ENCODE measurements at places on chromosomes 7 and 10.

DNA sequence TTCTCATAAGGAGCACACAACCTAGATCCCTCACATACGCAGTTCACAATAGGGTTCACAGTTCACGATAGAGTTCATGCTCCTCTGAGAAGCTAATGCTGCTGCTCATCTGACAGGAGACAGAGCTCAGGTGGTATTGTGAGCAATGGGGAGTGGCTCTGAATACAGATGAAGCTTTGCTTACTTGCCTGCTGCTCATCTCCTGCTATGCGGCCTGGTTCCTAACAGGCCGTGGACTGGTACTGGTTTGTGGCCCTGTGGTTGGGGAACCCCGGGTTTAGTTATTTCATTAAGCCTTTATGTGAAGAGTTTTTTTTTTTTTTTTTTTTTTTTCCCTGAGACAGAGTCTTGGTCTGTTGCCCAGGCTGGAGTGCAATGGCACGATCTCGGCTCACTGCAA, 19.4 kb downstream of the SLK start:
- peak; percentile 52 for DNase-seq

DNA sequence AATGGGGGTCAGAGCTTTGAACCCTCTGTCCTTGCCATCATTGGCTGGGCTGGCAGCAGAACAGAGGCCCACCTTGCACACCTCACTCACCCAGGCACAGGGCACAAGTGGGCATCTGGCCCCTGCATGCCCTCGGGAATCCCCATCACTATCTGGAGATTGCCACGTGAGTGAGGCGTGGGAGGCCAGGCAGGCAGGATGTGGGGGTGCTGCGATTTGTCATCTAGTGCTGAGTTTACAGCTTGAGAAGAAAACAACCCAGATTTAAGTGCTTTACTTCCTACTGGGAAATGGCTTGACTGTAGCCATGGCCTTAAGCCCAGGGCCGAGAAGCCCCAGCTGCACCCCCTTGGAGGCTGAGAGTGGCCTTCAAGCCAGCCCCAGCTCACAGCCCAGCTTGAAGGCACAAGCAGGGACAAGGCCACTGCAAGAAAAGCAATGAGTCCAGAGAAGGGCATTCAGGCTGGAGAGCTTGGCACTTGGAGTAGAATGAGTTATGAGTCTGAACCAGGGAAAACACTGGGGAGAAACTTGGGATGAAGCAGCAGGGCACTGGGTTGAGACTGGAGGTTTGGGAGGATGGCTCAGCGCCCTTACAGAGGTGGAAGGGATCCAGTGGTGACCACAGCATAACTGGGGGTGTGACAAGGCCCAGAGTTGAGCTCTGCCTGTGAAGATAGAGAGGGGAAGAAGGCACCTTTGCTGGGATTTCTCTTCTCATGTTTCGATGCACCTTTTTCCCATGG, 123.0 kb downstream of the CXCL12 start:
- DNase-seq, result no peak

GRCh38 chr10:26970667-26971066, 109.9 kb upstream of the ABI1 start:
- DNase-seq, result no peak

DNA sequence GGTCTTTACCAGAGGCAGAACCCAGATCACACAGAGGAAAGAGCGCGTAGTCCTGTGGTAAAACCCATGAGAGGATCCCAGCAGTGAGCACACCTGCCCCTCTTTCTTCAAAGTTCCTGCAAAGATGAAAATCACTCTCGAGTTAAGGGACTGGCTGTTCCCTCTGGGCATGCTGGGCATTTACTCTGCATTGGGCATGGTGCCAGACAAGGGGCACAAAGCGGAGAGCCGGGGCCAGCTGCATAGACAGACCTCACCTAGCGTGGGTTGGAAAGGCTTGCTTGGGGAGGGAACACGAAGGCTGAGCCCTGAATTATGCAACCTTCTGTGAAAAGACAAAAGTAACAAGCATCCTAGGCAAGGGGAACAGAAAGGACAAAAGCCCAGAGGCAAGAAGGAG, 120.0 kb upstream of the TCERG1L start:
- no peak for DNase-seq

DNA sequence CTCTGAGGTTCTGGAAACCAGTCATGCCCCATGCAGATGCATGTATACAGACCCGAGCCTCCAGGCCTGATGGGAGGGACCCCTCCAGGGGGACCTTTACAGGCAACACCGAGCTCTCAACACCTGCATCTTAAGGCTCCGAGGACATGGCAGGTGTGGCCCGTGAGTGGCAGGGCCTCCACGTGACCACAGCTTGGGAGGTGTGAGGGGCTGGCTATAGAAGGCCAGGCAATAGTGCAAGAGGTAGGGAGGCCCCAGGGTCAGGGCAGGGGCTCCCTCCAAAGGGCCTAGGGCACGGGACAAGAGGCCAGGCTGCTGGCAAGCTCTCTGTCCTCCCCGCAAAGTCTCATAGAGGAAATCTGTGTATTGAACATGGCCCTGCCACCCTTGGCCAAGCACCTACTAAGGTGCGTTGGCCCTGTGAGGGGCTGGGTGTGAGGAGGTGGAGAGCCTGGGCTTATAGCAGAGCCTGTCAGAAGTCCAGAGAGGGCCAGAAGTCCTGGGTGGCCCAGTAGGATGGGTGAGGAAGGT, 134.2 kb downstream of the PTPN20 start:
- no peak for DNase-seq

GRCh38 chr10:94858005-94858404, 80.5 kb upstream of the CYP2C9 start:
- no peak for DNase-seq

- no peak for DNase-seq
Observed at GRCh38 chr10:77993620-77994019, 35.7 kb downstream of the POLR3A start.

GRCh38 chr7:28200598-28200997, 20.0 kb upstream of the JAZF1 start:
- no peak for DNase-seq

DNA sequence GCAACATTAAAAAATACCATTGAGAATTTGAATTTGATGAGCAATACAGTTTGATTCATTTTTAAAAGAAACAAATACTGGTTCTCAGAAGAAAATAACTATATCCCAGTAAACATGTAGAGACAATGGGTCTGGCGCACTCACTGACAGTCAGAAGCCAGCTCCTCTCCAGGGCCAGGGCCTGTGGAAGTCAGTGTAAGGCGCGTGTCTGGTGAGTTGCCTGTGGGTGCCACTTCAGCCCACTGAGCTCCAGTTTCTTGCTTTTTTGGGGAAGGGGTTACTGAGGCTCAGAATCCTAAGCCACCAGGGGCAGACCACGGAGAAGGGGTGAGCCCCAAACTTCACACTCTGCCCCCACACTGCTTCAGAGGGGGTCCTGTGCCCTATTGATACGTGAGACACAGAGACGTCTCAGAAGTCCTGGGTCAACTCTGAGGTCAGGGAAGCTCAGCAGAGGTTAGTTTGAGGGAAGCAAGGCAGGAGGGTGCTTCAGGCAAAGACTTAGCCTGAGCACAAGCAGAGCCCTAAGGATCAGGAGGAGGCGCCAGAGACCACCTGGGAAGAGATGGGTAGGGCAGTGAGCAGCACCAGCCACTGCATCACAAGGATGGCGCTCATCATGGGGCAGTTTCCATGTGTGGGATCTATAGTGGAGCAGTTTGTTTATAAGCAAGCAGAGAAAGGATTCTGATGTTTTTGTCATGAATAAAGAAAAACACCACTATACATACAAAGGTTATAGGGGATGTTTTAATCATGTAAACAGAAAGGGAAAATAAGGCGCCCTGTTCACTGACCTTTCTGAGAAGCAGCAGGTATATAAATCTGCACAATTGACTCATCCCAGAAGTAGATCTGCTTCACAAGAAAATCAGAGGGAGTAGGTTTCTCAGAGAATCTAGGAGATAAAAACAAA, 95.7 kb downstream of the PKD1L1 start:
- no peak for DNase-seq

GRCh38 chr10:95391164-95391563, 100.4 kb upstream of the PDLIM1 start:
- no peak for DNase-seq

DNA sequence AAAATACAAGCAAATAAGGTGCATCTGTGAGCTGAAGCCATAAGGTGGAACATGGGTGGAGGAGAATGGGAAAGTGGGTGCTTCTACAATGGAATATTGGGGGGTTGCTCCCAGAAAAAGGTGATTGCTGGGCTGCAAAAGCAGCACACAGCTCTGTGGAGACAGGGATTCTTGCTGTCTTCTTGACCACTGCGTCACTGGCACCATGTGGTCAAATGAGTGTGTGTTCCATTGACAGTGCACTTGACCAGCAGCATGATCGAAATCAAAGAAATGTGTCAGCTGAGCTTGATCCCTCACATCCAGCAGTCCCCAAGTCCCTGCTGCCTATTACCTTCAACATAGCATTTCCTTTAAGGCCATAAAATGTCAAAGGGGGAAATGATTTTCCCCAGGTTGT, 56.2 kb downstream of the GPR26 start:
- no peak for DNase-seq

DNA sequence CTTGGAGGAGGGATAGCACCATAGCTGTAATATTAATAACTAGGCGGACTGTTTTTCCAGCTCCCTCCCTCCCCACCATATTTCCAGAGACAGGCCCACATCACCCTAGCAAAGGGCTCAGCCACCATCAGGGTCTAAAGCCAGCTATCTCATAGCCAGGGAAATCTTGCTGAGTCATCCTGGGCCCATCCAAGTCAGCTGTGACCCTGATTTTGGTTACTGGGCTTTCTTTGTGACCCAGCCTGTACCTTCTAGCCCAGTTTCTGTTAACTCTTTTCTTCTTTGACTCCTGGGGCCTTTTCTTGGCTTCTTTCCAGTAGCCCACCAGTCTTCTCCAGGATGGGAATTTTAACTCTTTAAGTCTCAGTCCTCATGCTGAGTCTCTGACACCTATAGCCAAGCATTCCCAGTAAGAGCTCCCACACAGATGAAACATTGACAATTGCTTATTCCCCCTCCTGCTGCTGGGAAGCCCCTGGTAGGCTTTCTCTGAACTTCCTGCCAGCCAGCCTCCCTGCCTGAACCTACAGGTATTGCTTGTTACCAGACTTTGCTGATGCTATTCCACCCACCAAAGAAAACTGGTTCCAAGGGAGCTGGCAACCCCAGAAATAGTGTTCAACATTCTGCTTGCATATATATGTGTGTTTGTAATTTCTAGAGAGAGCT, 34.8 kb upstream of the ADO start:
- no peak for DNase-seq

DNA sequence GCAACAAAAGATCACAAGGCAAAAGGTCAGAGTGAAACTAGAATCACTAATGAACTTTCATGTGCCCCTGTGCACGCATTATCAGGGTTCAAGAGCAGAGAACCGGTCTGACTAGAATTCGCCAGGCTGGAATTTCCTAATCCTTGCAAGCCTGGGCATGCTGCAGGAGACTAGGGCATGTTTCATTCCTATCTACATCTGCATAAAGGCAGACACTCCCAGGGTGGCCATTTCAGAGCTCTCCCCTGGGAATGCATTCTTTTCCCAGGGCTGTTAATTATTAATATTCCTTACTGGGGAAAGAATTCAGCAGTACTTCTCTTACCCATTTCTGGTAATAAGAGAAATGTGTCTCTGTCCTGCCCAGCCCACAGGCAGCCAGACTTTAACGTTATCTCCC, 90.5 kb downstream of the CDC14C start:
- DNase-seq, result no peak

DNA sequence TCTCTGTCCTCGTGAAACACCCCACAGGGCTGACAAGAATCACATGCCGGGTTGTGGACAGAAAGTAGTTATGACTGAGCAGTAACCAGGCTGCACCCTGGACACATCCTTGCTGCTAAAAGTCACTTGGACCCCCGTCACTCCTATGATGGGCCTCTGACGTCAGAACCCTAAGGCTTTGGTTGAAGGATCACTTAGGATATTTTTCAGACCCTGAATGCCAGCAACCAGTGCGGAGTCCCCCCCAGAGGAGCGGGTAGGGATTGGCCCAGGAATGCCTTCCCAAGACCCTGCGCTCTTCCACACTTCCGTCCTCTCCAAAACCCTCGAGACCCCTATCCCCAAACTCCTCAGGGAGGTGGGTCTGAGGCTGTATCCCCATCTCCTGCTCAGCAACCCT, 52.1 kb downstream of the CFAP46 start:
- no peak for DNase-seq

DNA sequence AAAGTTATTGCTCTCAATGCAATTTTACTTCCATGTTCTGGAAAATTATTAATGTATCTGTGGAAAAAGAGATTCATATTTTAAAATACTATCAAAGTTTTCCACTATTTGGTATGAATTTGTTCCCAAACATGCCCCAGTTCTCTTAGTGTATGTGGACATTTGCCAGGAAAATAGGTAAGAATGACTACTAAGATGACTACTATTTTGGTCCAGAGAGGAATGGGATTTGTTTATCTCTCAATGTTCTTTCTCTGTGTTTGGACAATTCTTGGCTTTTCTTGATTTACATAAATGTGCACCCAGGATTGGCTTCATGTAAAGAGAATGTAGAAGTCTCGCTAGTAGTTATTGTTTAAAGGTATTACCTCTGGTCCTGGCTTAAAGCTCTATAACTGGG, 60.3 kb upstream of the POT1 start:
- no peak for DNase-seq

- DNase-seq, result no peak
Observed at GRCh38 chr7:149767068-149767467, 6.3 kb downstream of the ZNF467 start.

DNA sequence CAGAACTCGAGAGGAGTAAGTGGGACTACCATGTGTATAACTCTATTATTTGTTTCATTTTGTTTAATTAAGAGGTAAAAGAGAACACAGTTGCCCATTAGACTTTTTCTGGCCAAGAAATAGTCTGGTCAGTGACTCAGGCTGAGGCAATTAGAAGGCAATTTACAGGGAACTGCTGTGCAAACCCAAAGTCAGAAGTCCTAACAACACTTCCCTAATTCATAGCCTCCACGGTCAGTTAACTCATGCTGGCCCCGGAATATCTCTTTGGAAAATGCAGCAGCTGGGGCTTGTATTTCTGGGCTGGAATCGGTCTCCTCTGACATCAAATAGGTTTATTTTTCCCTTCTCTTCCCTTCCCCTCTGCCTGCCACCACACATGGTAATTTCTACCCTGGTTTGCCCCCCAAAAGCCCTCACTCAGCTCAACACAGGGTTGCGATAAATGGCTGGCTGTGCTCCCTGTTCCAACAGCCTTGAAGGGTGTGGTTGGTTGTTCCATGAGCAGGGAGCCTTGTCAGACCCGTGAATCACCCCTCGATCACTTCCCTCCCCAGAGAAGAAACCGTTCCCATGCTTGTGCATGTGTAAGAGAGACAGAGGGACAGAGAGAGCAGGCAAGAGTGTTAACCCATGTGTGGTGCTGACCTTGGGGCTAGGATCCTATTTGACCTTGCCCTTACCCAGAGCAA, 5.3 kb downstream of the SH3PXD2A start:
- no peak for DNase-seq

- DNase-seq, result no peak
Observed at GRCh38 chr7:95628831-95629439, 32.6 kb upstream of the PDK4 start.

- DNase-seq, result no peak
Observed at GRCh38 chr10:79131836-79132631, 63.3 kb downstream of the ZMIZ1 start.

DNA sequence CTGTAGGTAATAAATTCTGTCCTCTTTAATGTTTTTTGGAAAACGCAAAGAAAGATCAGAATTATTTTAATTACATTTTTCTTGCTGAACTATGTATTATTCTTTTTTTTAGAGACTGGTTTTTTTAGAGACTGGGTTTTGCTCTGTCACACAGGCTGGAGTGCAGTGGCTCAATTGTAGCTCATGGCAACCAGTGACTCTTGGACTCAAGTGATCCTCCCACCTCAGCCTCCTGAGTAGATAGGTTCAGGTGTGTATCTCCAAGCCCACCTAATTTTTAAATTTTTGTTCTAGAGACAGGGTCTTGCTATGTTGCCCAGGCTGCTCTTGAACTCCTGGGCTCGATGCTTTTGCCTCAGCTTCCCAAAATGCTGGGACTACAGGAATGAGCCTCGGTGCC, 5.3 kb upstream of the DENND10 start:
- no peak for DNase-seq

Measured in T-helper 2 cell (primary cell).